Femur (tissue), 1 donor: ENCODE measurements at places on chromosomes 6 and 20.

DNA sequence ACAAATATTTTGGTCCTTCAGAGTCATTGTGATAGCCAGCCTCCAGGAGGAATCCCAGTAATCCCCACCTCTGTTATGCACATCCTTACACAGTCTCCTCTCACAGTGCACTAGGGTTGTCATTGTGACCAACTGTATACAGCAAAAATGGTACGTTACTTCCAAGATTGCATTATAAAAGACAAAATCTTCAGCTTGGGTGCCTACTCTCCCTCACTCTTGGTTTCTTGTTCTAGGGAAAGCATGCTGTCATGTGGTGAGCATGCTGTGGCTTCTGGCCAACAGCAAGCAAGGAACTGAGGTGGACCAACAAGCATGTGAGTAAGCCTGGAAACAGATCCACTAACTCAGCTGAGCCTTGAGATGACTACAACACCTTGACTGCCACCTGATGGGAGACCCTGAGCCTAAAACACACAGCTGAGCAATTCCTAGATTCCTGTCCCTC, 130.1 kb upstream of the DST start:
- peak; percentile 43 for DNase-seq

GRCh38 chr6:5679691-5680090, 327.0 kb downstream of the NRN1 start:
- DNase-seq, result no peak

DNA sequence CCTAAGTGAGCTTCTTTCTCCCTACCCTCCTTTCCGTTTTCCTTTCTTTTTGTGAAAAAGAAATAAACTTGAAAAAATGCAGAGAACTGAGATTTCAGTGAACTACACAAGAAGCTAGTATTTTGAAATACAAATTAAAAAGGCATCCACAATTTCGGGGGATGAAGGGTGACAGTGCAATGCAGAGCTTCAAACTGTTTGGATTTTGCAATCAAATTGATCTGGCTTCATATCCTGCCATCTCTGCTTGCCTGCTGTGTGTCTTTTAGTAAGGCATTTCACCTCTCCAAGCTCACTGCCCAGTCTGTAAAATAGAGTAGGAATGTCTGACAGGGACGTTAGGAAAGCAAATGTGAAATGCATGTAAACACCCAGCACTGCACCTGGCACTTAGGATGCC, 258.0 kb downstream of the HACE1 start:
- no peak for DNase-seq

DNA sequence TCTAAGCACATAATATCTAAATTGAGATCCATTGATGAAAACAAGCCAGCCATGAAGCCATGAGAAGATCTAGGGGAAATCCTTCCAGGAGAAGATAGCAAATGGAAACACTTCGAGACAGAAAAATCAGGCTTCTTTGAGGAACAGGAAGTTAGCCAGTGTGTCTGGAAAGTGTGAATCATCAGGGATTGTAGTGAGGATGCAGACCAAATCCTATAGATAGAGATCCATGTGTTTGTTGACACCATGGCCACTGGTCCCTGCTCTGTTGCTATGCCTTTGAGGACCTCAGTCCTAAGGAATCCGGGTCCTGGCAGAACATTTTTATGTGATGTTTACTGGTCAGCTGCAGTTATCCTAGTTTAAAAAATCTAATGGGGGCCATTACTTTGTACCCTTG, 6.6 kb upstream of the ELOVL2 start:
- DNase-seq, result no peak

DNA sequence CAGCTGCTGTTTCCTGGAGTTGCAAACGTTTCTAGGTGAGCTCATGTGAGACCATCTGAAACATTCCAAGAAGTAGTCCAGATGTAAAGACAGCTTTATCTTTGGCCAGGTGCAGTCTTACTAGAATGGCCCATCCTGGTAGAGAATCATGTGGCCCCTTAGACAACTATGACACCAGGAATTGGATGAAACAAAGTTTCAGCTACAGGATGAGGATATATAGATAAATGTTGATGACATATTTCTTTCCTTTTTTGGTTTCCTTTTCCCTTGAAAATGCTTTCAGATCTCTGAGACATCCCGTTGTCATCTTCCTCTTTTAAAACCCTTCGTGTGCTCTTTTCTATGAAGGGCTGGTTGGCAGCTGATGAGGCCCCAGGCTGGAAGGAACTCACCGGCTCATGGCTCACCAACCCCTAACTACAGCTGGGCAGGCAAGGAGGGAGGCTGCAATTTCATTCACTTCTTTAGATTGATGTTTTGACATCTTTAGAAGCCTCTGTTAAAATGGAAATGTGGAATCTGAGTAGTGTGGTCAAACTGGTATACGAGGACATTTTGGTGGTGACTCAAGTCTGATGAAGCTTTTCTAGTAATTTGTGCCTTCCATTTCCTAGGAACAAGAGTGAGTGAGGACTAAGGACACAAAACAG, 167.9 kb upstream of the TNFAIP3 start:
- DNase-seq, result no peak

GRCh38 chr20:14775778-14776177, 438.4 kb upstream of the FLRT3 start:
- no peak for DNase-seq

DNA sequence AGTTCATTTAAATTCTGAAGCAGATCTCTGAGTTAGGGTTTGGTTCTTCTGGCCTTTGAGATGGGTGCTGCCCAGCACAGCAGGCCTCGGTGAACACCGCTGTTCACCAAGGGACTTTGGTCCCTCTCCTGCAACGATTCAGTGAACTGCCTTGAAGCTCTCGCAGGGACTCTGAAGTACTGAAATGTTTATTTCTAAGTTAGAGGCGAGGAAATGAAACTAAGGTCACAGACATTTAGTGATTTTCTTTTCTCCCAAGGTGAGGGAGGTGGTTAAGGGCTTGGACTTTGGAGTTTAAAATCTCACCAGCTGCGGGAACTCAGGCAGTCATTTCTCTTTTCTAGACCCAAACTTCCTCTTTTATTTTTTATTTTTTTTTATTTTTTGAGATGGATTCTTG, 26.2 kb downstream of the E2F3 start:
- no peak for DNase-seq

GRCh38 chr6:128663238-128663637, 142.8 kb upstream of the PTPRK start:
- DNase-seq, result no peak

GRCh38 chr6:40419377-40419776, 167.8 kb downstream of the LRFN2 start:
- DNase-seq, result no peak

- DNase-seq, result no peak
These were observed 31.9 kb upstream of the TAB2 start for GRCh38 chr6:149285626-149286025.
